ENCODE measurements at places on chromosomes 2 and 18. TPM values are rescaled to one million over a fixed set of nuclear protein-coding genes. Genes with fewer than 3 reads are reported as not detected.

- H3K36me3 ChIP-seq: no peaks in the 10 kb centered on the region
- H3K4me1 ChIP-seq: peaks cover 9% of the 10 kb centered on the region
- H3K27me3 ChIP-seq: no peaks in the 10 kb centered on the region
- H3K4me3 ChIP-seq: no peak overlapping the region
- no peak overlapping the region for H3K27ac ChIP-seq
These were observed 23.6 kb downstream of the DTNB start for GRCh38 chr2:25649786-25650185.

- no peaks in the 10 kb centered on the region for H3K27me3 ChIP-seq
- H3K27ac ChIP-seq: peak overlapping the region; percentile 99
- H3K4me1 ChIP-seq: peaks cover 56% of the 10 kb centered on the region
- DNase-seq: peak; percentile 23
These were observed 26.9 kb upstream of the ASAP2 start for GRCh38 chr2:9179572-9180201.

DNA sequence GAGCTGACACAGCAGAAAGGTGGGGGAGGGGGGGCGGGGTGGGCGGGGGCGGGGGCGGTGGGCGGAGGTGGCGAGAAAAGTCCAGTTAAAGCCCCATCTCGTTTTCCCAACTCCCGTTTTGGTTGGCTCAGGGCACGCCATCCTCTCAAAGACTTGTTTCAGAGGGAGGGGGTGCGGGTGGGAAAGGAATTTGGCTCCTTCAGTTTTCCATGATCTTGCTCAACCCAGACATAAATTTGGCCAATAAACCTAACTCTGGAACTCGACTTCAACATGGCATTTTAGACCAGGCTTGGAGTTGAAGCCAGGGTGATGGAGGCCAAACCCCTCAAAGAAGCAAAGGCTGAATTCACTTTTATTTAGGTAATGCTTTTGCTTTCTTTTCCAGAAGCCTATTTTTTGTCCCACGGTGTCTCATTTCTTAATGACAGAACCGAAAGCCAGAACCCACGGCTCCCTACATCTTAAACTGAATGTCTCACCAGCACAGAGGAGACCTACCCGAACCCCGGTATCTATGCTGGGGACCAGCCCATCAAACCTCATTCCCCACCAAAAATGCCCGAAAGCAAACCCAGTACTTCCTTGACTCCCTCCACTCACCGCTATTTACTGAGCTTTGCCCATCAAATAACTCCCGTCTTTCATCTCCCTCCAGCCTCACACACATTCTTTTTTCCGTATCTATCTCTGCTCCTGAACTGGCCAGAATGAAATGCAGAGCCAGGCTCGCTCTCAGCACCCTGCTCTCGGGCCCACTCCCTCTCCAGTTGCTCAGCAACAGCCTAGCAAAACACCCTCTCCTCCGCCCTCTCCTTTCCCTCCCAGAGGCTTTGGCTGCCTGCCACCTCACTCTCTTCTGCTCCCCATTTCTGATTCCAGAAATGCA is 4.3 kb downstream of the IGFBP5 start:
- H3K27ac ChIP-seq: peak overlapping the region; percentile 86
- no peak overlapping the region for H3K4me3 ChIP-seq
- no peaks in the 10 kb centered on the region for H3K27me3 ChIP-seq
- DNase-seq: peak; percentile 93

- DNase-seq: peak; percentile 94
- H3K36me3 ChIP-seq: no peaks in the 10 kb centered on the region
- peaks cover 82% of the 10 kb centered on the region for H3K4me1 ChIP-seq
- no peak overlapping the region for H3K4me3 ChIP-seq
- H3K27ac ChIP-seq: peak overlapping the region; percentile 77
These were observed 15.1 kb downstream of the SH2D6 start for GRCh38 chr2:85433511-85434089.

GPR55 gene
- not detected for total RNA-seq

GTF2A1L gene
- 0.67 TPM for total RNA-seq

Measured in thyroid gland (tissue), 4 donors.